ENCODE measurements at places on chromosomes 16 and 17. TPM values are rescaled to one million over a fixed set of nuclear protein-coding genes. Genes with fewer than 3 reads are reported as not detected.

DNA sequence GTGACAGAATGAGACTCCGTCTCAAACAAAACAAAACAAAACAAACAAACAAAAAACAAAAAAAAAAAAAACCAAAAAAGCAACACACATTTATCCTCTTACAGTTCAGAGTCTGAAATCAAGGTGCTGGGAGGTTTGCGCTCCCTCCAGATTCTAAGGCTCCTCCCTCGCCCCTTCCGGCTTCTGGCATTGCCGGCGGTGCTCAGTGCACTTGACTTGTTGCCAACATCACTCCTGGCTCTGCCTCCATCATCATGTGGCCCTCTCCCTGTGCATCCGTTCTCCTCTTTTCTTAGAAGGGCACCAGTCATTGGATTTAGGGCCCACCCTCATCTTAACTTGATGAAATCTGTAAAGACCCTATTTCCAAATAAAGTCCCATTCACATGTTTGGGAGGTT lies 73.8 kb downstream of the RBFOX3 start:
- no peak for DNase-seq

NLRP1 gene
- 8.4 TPM for total RNA-seq

AANAT gene
- not detected for total RNA-seq

DNA sequence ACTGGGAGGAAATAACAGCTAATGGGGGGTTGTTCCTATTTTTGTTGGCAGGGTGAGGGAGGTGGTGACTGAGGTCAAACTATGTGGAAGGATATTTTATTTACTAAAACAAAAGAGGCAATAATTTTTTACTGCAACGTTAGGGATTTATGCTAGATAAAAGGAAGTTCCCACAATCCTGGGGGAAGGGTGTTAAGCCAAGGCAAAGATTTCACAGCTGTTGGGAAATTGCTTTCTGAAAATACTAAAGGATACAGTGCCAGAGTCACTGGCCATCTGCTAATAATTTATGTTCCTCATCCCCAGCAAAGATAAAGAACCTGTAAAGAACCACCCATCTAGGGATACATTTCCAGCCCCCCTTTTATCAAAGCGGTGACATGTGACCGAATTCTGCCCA lies 756.0 kb upstream of the RBFOX1 start:
- no peak for DNase-seq

C17orf107 gene
- 0.64 TPM for total RNA-seq

AGRP gene
- total RNA-seq = not detected

CNGB1 gene
- not detected for total RNA-seq

SLC5A10 gene
- total RNA-seq = not detected

DNASE1L2 gene
- 0.47 TPM for total RNA-seq

DNA sequence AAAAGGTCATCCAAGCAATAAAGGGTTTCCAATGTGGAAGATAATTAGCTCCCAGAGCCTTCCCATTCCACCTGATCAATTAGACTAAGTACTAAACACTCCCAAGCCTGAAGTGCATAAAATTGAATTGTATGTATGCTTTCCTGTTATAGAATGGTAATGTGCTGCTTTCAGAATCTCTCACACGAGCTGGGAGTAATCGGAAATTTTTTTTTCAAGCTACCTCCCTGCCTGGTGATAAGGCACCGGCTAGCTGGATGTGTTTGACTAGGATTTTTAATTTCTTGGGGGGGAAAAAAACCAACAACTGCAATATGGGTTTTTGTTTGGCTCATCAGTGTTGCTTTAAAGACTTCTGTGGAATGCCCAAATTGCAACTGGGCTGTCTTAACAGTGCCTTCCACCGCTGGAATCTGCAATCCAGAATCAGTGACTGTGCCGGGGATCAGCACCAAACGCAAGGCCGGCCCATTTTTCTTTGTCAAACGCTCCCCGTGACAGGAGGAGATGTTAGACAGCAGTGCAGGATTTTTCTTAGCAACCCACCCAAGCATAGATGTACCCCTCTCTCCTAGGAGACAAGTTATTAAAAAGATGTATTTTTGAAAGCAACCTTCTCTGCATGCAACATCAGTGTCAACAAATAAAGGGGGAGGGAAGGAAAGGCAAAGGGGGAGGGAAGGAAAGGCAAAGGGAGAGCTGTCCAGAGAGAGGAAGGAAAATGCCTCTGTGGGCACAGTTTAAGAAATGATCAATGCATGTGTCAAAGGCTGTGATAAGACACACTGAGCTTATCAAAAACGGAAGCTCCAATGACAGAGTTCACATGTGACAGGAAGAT lies 387.2 kb downstream of the NPIPA8 start:
- no peak for DNase-seq

GRCh38 chr16:86566601-86566965 lies at the start of gene FOXC2:
Gene FOXC2, plus strand, starts transcription at chr16:86566829. Its CDS starts 507 bp downstream, at chr16:86567336.
- DNase-seq = peak; percentile 93

AOC3 gene
- 6.1 TPM for total RNA-seq

CX3CL1 gene
- total RNA-seq = 11.7 TPM

DNA sequence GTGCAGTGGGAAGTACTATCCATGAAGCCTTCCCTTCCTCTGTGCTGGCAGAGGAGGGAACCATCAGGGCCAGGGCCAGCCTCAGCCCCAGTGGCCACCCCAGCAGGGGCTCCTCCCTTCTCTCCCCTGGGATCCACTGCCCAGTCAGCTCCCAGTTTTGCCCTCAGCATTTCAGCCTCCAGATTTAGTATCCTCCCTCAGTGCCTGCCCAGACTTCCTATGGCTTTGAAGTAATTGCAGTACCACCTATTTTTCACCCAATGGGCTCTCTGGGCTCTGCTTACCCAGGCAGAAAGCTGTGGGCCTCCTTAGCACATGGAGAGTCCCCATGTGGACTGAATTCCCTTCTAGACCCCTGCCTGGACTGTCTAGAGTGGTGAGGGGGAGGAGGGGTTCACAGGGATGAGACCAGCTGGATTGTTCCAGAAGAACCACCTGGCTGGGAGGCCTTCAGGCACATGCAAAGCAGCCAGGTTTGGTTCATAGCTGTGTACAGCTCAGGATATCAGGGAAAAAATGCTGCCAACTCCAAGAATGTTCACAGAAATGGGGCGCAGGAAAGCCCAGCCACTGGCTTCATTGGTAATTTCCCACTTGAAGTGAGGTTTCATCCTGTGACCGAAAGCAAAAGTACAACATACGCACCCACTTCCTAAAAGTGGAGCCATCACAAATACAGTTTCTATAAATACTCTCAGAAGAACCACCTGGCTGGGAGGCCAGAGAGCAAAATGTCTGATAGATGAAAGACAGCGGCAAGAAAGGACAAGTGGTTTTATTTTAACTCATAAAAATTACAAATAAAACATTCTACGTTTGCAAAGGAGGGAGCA lies 15.2 kb upstream of the HERPUD1 start:
- no peak for DNase-seq

GRCh38 chr17:38510421-38511149 lies 82.3 kb downstream of the ARHGAP23 start:
- DNase-seq = peak; percentile 62

DNA sequence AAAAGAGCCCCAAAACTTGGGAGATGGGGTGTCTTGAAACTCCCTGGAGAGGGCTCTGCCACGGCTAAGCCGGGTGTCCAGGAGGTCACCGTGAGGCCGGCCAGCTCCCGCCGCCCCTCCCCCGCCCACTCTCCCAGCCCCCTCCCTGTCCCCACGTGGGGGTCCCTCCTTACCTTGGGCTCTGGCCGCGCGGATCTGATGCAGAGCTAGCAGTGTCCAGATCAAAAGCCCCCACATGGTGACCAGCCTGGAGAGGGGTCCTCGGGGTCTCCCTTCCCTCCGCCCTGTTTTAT lies 447 bp downstream of the SDK2 start:
- no peak for DNase-seq

DNA sequence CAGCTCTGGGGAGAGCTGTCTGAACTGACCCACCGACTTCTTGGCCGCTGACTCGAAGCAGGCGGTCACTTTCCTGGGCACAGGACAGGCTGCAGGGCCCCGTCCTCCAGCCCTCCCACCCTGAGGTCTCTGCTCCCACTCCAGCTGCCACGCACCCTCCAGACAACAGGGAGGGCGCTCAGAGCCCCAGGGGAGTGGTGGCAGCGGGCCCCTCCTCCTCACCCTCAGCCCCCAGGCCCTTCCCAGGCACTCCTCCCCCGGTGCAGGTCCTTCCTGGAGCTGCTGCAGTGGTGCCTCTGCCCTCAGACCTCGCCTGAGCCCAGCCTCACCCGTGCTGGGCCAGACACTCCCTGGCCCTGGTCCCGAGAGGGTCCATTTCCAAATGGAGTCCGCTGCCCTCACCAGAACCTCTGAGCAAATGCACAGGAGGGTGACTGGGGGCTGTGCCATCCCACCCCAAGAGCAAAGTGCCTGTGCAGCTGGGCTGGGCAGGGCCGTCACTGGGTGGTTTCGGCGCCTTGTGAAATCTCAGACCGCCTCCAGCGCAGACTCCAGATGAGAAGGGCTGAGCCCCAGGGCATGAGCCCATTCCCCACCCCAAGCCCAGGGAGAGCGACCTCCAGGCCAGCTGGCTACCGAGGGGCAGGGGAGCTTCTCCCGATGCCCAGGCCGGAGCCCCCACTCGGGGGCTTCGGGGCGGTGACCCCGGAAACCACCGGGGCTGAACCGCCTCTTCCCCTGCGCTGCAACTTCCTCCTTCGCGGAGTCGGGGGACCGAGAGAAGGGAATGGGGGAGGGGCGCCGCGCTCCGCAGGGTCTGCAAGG lies 717 bp downstream of the CYBA start:
- no peak for DNase-seq

GRCh38 chr16:22677024-22677830 lies 136.7 kb upstream of the HS3ST2 start:
- no peak for DNase-seq

IRF8 gene
- total RNA-seq = 3.5 TPM

GRCh38 chr17:32565401-32565800 lies 78.6 kb downstream of the CDK5R1 start:
- DNase-seq = no peak

DNA sequence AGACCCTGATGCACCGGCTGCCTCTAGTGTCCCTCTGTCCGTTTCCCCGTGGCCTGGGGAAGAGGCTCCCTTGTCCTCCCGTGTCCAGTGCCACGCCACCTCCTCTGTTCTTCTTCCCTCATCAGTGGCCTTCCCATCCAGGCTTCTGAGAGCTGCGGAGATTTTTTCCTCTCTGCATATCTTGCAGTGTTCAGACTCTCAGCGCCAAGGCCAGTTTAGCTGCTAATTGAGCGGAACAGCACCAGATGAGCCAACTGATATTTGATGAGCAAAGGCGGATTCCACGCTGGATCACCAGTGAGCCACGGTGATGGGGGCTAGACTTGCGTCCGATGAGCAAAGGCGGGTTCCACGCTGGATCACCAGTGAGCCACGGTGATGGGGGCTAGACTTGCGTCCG lies 257.6 kb downstream of the FOXL1 start:
- no peak for DNase-seq

- no peak for DNase-seq
These were observed 2.1 kb downstream of the IGFALS start for GRCh38 chr16:1791256-1791942.

- peak; percentile 72 for DNase-seq
These were observed 15.0 kb downstream of the TRPV1 start for GRCh38 chr17:3594051-3594800.

PTGES3L gene
- total RNA-seq = 50.7 TPM

FZD2 gene
- 3.1 TPM for total RNA-seq

FSCN2 gene
- total RNA-seq = 0.50 TPM

CACNG1 gene
- not detected for total RNA-seq

TAT gene
- not detected for total RNA-seq
